Right atrium auricular region (tissue), 2 donors: ENCODE measurements at places on chromosomes 11 and 22. TPM values are rescaled to one million over a fixed set of nuclear protein-coding genes. Genes with fewer than 3 reads are reported as not detected.

The OR5J2 gene
- not detected for total RNA-seq

- no peak overlapping the region for H3K4me3 ChIP-seq
- H3K4me1 ChIP-seq: no peaks in the 10 kb centered on the region
- no peak for DNase-seq
- H3K27ac ChIP-seq: no peak overlapping the region
- H3K36me3 ChIP-seq: no peaks in the 10 kb centered on the region
Measured at GRCh38 chr11:119936426-119936825, 201.5 kb downstream of the TRIM29 start.

DNA sequence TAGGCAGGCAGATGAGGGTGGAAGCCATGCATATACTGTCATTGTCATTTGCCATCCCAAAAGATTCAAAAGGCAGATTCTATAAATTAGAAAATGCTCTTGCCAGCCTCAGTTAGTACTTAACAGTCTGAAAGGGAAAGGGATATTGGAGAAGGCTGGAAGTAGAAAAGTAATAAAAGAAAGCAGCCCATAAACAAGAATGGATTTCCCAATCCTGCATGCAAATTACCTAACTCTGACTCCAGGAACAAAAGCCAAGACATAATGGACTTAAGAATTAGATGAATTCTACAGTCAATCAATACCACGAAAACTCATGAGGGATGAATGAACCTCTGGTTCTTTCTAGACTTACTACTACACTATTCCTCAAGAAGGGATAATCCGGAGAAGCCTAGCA is 5.9 kb downstream of the PAK1 start:
- no peak overlapping the region for H3K4me3 ChIP-seq
- no peaks in the 10 kb centered on the region for H3K27me3 ChIP-seq
- DNase-seq: no peak
- no peaks in the 10 kb centered on the region for H3K4me1 ChIP-seq
- H3K36me3 ChIP-seq: no peaks in the 10 kb centered on the region
- no peak overlapping the region for H3K27ac ChIP-seq

DNA sequence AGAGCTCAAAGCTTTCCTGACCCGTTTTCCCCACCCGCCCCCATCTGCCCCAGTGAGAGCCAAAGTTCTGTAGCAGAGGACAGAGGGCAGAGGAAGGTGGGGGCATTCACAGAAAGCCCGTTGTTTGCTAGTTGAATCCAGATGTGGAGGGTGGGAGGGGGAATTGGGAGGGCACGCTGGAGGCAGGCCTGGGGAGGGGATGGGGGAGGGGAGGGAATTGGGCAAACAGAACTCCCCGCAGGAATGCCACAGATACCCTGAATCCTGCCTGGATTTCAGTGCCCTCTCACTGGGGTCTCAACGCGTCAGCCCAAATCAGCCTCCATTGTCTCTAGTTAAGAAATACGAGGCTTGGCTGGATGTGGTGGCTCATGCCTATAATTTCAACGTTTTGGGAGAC is 12.9 kb upstream of the OAF start:
- DNase-seq: no peak
- H3K27me3 ChIP-seq: no peaks in the 10 kb centered on the region
- no peak overlapping the region for H3K4me3 ChIP-seq

DNA sequence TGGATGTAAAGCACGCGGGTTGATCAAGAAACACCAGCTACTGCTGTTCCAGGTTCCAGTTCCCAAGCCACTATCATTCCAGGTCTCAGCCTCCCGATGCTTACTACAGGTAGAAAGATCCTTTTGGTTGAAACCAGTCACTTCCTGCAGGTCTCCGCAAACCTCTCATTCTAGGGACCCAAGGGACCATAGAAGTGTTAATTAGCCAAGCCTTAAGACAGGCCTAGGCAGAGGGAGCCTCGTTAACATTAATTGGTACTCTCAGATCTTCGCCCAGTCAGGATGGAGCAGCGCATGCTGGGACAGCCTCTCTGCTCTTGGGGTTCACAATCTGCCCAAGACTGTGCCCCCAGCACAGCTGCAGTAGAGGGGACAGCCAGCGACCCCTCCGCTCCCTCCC is 11.2 kb upstream of the OAF start:
- peaks cover 3% of the 10 kb centered on the region for H3K4me1 ChIP-seq
- H3K27me3 ChIP-seq: no peaks in the 10 kb centered on the region
- no peak overlapping the region for H3K4me3 ChIP-seq
- no peak overlapping the region for H3K27ac ChIP-seq

The OR2AG2 gene
- total RNA-seq: not detected

- H3K27ac ChIP-seq: no peak overlapping the region
- peaks cover 13% of the 10 kb centered on the region for H3K27me3 ChIP-seq
- H3K4me3 ChIP-seq: no peak overlapping the region
- peak; percentile 48 for DNase-seq
Measured at GRCh38 chr11:2275334-2276279, 5.2 kb upstream of the ASCL2 start.

DNA sequence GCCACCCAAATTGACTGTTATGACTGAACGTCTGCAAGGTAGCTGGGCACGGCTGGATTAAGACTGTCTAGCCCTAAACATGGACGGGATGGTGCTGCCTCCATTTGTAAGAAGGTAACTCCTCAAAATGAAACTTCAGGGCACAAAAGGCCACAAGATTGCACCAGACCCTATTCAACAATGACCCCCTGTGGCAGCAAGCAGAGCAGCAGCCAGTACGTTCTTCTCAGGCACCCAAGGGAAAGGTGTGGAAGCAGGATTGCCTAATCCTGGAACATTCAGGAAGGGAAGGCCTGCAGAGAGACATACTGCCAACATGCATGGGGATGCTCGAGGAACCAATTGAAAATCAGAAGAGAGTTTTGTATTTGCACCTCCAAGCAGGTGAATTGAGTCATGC is 4.5 kb upstream of the TBX10 start:
- DNase-seq: no peak
- no peak overlapping the region for H3K27ac ChIP-seq
- no peak overlapping the region for H3K4me3 ChIP-seq
- no peaks in the 10 kb centered on the region for H3K27me3 ChIP-seq

DNA sequence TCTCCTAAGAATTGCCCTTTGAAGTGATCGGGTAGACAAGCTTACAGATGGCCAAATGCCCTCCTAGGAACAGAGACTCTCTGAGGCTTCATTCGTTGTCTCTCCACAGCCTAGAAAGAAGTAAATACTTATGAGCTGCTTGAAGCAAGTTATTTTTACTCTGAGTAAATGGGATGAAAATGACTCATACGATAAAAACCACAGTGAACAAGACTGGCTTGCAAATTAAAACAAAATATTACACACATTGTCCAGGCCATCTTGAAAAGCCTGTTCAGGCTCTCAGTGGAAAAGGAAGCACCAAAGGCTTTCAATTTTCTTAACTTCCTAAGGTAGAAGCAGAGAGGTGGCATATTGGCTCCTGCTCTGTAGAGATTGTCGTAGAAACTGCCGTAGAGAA is 294.2 kb downstream of the NELL1 start:
- no peak for DNase-seq
- no peak overlapping the region for H3K27ac ChIP-seq
- H3K4me1 ChIP-seq: no peaks in the 10 kb centered on the region
- no peaks in the 10 kb centered on the region for H3K27me3 ChIP-seq
- no peak overlapping the region for H3K4me3 ChIP-seq

DNA sequence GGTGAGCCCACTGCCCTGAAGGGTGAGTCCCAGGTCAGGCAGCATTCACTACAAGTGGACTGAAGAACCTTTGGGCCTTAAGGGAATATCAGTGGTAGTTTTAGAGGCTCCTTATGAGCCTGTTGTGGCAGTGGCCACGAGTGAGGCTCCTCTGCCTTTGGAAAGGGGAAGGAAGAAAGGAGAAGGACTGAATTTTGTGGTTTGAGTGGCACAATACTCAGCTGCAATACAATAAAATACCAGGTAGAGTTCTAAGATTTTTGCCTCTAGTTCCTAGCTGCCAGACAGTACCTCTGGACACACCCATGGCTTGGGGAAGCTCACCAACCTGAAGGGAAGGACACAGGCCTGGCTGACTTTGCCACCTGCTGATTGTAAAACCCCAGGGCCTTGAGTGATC is 260.9 kb downstream of the DYNC2H1 start:
- H3K4me3 ChIP-seq: no peak overlapping the region
- H3K27ac ChIP-seq: no peak overlapping the region
- DNase-seq: no peak
- no peaks in the 10 kb centered on the region for H3K4me1 ChIP-seq

DNA sequence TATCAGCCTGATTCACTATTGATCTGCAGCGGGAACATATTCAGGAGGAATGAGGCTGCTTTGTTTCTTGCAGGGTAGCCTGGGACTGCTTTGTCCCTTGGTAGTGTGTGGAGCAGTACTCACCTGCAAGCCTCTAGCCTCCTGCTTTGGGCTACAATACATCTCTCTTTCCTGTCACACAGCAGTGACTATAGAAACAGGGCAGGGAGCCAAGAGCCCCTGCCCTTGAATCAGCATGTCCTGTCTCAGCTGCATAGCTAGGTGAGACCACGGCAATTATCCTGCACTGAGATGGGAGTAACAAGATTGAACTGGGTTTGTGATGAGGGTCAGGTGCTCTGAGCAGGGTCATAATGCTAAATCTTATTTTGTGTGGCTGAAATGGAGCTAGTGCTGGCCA is 191.9 kb downstream of the NELL1 start:
- no peaks in the 10 kb centered on the region for H3K4me1 ChIP-seq
- H3K36me3 ChIP-seq: no peaks in the 10 kb centered on the region
- no peaks in the 10 kb centered on the region for H3K27me3 ChIP-seq
- no peak overlapping the region for H3K4me3 ChIP-seq

DNA sequence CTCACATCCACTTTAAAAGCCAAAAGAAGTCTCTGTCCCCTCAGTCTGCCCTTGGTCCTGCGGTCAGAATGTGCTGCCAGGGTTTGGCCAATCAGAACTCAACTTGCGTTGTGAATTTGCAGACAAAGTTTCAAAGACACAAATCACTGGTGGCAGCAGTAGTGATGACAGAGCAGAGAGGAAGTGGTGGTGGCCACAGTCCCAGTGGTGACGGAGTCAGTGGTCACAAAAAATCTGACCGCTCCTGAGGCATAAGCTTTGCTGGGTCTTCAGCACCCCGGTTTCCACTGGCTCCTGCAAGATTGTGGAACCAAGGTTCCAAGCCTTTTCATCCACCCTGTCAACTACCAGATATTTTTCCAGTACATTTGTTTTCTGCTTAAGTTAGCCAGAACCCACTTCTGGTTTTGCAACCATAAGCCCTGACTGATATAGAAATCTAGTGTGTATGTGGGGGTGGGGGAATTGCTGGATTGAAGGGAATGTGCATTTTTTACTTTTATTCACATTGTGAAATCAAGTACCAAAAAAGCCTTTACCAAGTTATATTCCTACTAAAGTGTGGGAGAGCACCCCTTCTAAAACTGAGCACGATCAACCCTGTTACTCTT is 112.3 kb downstream of the TMPRSS5 start:
- H3K4me1 ChIP-seq: no peaks in the 10 kb centered on the region
- no peak for DNase-seq
- H3K27ac ChIP-seq: no peak overlapping the region
- H3K36me3 ChIP-seq: no peaks in the 10 kb centered on the region
- no peaks in the 10 kb centered on the region for H3K27me3 ChIP-seq

DNA sequence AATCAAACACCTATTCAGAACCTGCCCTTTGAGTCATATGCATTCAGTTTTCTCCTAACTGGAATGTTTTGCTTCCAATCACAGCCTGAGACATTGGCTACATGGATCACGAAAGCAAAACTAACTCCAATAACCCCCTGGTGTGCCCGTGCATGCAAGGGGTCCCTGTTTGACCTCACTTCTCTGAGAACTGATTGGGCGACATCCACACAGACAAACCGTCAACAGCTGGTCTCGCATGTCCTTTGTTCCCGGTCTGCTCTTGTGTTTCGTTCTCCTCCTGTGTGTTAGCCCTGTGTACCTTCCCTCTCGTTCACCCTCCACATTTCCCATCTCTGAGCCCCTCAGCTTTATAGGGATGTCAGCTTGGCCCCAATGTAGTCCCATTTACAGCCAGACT is 67.2 kb upstream of the TTC12 start:
- no peak overlapping the region for H3K27ac ChIP-seq
- no peak for DNase-seq
- H3K4me1 ChIP-seq: peaks cover 16% of the 10 kb centered on the region
- H3K36me3 ChIP-seq: peaks cover 10% of the 10 kb centered on the region
- H3K27me3 ChIP-seq: no peaks in the 10 kb centered on the region
- no peak overlapping the region for H3K4me3 ChIP-seq

- H3K27ac ChIP-seq: no peak overlapping the region
- H3K4me3 ChIP-seq: no peak overlapping the region
- H3K27me3 ChIP-seq: no peaks in the 10 kb centered on the region
- DNase-seq: no peak
Measured at GRCh38 chr11:133381761-133382130, 150.6 kb downstream of the OPCML start.

DNA sequence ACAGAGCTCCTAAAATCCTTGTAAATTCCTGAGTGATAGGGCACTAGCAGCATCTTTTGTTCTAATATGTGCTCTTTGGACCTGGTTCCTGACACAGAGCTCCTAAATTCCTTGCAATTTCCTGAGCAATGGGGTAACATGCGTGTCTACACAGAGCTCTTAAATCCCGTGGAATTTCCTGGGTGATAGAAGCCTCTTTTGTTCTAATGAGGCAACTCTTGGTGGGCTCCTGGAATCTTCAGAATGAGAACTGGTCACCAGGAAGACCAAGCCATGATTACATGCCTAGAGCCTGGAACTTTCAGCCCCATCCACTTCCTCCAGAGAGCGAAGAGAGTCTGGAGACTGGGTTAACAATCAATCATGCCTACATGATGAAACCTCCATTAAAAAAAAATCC is 19.0 kb downstream of the RSF1 start:
- H3K27me3 ChIP-seq: no peaks in the 10 kb centered on the region
- H3K36me3 ChIP-seq: no peaks in the 10 kb centered on the region
- no peak overlapping the region for H3K4me3 ChIP-seq
